Activated CD4-positive, alpha-beta T cell treated with anti-CD3 and anti-CD28 coated beads for 4 hours (primary cell): ENCODE measurements at places on chromosomes 6 and 20.

DNA sequence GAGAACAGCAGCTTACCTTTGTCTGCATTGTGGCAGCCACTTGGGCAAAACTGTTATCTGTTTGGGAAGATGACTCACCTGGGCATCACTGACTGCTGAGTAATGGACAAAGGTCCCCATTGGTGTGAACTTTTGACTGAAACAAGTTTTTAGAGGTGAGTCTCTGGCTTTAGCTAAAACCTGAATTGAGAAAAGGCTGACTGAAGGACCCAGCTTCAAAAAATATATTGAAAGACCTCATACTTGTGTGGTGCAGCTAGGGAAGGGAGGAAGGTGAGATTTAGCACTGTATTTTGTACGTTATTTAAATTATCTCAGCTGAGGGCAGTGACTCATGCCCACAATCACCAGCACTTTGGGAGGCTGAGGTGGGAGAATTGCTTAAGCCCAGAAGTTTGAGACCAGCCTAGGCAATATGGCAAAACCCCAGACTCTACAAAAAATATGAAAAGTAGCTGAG is 4.5 kb upstream of the CITED2 start:
- no peak for DNase-seq

GRCh38 chr20:60960500-60960899 is 291.6 kb upstream of the CDH4 start:
- DNase-seq, result no peak

- no peak for DNase-seq
These were observed 214.2 kb downstream of the COL19A1 start for GRCh38 chr6:70080443-70081070.

DNA sequence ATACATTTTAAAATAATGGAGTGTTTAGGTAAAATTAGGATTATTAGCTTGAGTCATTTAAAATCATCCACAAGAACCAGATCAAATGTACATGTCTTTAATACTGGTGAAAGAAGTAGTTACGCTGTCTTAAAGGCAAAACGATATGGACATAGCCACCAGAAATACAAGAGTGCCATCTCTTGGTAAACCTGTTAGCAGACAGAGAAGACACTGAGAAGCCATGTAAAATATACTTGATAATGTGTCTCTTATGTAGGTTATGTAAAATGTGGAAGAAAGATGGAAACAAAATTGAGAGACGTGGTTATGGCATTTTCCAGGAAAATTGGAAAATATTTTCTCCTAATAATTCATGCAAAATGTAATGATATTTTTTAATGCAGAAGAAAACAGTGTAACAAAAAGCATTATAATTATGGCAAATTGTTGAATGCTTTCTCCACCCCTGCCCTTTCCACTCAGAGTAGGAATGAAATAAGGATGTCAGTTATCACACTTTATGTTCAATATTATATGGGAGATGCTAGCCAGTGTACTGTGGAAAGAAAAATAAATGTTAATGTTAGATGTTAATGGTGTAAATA is 12.2 kb upstream of the SLC17A2 start:
- DNase-seq, result no peak

GRCh38 chr20:1195226-1195625 is 8.0 kb upstream of the C20orf202 start:
- DNase-seq, result no peak

DNA sequence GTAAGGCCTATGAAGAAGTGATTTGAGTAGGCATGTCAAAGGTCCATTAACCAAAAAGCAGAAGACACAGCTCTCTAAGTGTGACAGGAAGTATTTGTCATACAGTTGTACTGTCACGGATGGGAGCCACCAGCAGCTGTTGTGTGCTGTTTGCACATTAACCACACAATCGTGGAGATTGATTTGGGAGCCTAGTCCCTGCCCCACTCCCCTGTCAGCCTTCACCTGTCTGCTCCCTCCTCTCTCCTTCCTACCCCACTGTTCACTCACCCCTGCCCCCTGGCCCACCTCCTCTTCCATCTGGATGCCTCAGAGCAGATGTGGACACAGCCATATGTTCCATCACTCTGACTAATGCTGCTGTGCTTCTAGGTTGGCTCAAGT is 124.7 kb upstream of the SPACA1 start:
- no peak for DNase-seq
